Astrocyte of the spinal cord (primary cell): ENCODE measurements at places on chromosomes 2 and 18.
A peak's percentile ranks its signal among the peaks of the same experiment; 100 is the strongest.

- DNase-seq: no peak
Measured at GRCh38 chr2:143680885-143681405, 551.7 kb downstream of the ARHGAP15 start.

GRCh38 chr2:190219186-190219585 is 100.4 kb downstream of the HIBCH start:
- no peak for DNase-seq

GRCh38 chr2:166297951-166298350 is 77.8 kb downstream of the SCN9A start:
- DNase-seq: no peak

- no peak for DNase-seq
Measured at GRCh38 chr2:120617055-120617454, 118.6 kb upstream of the GLI2 start.

- DNase-seq: no peak
Measured at GRCh38 chr18:26268454-26268853, 42.2 kb downstream of the TAF4B start.

GRCh38 chr2:226001716-226002115 is 602.2 kb downstream of the NYAP2 start:
- peak; percentile 24 for DNase-seq

GRCh38 chr2:186569897-186570296 is 20.0 kb upstream of the ITGAV start:
- DNase-seq: peak; percentile 53

GRCh38 chr2:96926791-96927190 is 56.9 kb upstream of the SEMA4C start:
- DNase-seq: no peak

DNA sequence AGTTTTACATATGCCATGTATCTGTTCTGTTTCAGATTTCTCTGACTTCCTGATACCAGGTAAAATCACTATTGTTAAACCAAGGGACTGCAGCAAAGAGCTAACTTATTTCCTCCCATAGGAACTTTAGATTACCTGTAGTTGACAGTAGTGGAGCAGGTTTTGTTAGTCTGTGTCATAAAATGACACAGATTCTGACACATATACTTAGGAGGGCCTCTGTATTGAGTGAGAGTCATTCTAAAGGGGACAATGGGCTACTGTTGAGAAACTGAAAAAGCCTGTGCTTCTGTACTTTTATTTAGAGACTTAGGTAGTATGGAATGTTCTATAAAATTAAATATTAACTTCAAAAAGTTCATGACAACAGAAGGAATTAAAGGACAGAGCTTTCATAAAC is 48.2 kb downstream of the KCMF1 start:
- no peak for DNase-seq

DNA sequence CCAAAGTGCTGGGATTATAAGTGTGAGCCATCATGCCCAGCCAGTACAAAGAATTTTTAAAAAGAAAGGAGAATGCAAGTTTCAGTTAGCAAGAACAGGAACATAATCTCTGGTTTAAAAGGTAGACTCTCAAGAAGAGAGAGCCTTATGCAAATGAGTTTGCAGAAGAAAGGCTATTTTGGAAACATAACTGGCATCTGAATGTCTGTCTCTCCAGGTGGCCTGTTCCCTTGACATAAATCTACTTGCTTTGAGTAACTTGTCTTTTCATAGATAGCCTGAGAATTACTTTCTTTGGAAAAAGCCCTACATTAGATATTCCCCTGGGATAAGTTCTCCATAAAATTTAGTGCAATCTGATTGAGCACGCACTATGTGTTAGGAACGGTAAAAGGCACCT is 109.6 kb downstream of the ICOS start:
- no peak for DNase-seq

DNA sequence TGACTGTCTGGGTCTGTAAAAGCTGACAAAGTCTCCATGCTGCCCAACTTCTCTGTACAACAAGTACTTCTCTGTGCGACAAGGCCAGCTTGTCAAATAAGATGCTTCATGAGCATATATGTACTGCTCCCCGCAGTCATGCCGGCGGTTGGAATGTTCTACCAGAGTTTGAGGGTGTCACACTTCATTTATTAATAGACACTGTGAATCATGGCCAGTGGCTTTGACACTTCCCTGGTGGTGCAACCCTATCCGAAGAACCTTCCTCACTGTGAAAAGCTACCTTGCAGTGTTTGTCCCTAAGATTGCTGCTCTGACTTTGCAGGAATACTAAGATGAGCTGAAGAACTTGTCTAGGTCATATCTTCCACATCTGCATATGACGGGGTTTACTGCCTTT is 120.9 kb upstream of the NRP2 start:
- no peak for DNase-seq

GRCh38 chr18:46893360-46893759 is 23.9 kb downstream of the PIAS2 start:
- no peak for DNase-seq

DNA sequence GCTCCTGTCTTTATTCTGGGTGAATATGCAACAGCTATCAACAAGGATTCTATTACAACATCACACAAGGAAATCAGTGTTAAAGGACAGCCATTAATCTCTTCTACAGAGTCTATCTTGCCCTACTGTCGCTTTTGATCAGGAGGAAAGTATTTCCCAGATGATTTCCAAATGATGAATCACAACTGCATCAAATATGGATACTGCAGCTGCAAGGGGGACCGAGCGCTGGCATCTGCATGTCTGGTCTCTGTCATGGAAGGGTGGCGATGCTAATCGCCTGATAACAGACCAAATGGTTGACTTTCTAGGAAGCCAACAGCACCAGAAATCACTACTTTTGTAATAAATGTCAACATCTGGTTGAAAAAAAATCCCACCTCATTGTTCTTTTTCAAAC is 21.2 kb upstream of the OR6B3 start:
- no peak for DNase-seq

GRCh38 chr2:10274983-10275802 is 27.5 kb upstream of the HPCAL1 start:
- no peak for DNase-seq

GRCh38 chr18:10860928-10861327 is 288.4 kb downstream of the PIEZO2 start:
- DNase-seq: no peak

- DNase-seq: no peak
Measured at GRCh38 chr18:57816208-57816954, 13.3 kb upstream of the ATP8B1 start.
